ENCODE measurements at places on chromosomes 7 and 10.
A peak's percentile ranks its signal among the peaks of the same experiment; 100 is the strongest.

GRCh38 chr10:110617425-110618229, 26.5 kb upstream of the RBM20 start:
- no peak for DNase-seq

GRCh38 chr7:47792521-47793121, 155.6 kb downstream of the PKD1L1 start:
- no peak for DNase-seq

DNA sequence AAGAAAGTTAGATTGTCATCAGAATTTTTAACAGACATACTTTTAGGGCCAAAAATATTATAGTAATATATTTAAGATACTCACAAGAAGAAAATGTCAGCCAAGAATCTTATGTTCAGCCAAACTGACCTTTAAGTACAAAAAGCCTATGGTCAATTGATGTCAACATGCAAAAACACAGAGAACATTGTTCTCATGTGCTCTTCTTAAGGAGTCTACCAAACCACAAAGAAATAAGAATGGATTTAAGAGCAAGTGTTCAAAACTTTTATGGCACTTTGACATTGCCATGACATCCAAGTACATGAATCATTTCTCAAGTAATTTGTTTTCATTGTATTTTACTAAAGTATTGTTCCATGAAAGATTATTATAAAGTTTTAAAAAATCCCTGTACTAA, 180.4 kb downstream of the TMEM26 start:
- no peak for DNase-seq

DNA sequence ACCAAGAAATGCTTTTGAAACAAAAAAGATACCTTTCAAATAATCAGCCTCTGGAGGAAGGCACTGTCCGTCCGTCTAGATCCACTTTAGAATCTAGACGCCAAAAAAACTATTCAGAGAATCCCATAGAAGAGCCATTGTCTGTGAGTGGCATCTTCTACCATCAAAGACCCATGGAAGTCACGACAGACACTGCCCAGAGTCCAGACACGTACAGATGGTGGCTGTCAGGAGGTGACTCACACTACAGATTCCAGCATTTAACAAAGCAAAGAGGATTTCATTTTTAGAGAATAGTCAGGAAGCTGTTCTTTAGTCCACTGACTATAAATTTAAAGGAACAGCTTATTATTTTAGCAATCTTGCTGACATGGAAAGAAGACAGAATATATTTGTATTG, 11.7 kb downstream of the C1QL3 start:
- DNase-seq = no peak

DNA sequence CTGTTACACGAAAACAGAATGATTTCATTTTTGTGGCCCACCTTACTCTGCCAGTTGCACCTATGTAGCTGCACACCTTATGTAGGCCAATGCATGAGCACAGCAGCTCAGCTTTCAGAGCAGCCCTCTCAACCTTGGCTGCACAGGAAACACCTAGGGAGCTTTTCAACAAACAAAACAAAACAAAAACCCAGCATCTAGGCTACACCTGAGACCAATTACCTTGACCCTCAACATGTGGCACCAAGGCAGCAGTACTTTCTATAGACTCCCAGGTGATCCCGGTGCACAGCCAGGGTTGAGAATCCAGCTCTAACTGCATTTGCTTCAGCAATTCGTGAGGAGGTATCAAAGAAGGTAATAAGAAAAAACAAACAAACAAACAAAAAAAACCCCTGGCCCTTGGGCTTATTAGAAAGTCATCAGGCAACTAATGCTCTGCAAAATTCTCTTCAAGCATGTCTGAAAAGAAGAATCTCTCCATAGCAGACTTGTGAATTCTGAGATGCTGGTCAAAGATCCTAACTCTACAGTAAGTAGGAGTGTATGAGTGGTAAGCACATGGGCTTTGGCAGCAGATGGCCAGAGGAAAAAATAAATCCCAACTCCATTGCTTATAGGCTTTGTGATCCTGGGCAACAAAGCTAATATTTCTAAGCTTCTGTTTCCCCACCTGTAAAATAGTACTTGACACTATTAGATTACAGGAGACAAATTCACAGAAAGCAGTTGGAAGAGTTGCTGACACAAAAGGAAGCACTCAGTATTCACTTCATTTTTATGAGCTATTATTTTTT, 113.4 kb upstream of the NOBOX start:
- no peak for DNase-seq

GRCh38 chr10:35172574-35172973, 45.9 kb downstream of the CREM start:
- DNase-seq = no peak

- DNase-seq = no peak
Measured at GRCh38 chr7:82417898-82418297, 25.7 kb downstream of the CACNA2D1 start.

GRCh38 chr10:108691126-108691525, 1232.2 kb downstream of the XPNPEP1 start:
- DNase-seq = no peak

GRCh38 chr10:9957351-9957750, 1060.3 kb upstream of the CELF2 start:
- peak; percentile 56 for DNase-seq

GRCh38 chr7:16753102-16753931, at the start of gene TSPAN13:
Gene TSPAN13 (plus strand): TSS chr7:16753755. CDS start chr7:16753968, 213 bp downstream.
- DNase-seq = no peak

DNA sequence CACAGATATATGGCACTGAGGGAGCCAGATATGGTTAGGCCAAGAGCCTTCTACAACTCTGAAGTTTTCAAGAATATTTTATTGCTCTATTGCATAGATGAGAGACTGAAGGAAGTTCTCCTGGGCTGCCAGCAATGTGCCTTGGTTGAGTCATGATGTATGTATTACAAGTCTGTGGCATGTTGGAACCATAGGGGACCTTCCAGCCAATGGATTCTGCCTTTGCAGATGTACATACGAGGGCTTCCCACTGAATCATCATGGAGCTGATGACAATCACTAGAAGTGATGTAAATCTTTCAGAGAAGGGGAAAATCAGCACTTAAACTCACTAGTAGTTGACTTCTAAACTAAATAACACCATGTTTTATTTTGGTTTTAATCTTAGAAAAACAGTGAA, 419.5 kb downstream of the PHTF2 start:
- no peak for DNase-seq

- no peak for DNase-seq
Measured at GRCh38 chr7:157476654-157477549, 140.1 kb downstream of the DNAJB6 start.

DNA sequence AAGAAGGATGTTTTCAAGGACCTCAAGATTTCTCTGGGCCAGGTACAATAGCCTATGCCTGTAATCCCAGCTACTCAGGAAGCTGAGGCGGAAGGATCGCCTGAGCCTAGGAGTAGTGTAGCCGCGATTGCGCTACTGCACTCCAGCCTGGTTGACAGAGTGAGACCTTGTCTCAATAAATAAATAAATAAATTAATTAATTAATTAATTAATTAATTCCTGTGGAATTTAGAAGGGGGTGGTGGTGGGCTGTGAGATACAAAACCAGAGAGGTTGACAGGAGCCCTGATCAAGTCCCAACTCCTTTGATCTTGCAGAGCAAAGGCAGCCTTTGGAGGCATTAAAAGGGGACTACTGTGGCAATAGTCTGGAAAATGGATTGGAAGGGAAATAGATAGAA, 39.3 kb upstream of the NRF1 start:
- no peak for DNase-seq

DNA sequence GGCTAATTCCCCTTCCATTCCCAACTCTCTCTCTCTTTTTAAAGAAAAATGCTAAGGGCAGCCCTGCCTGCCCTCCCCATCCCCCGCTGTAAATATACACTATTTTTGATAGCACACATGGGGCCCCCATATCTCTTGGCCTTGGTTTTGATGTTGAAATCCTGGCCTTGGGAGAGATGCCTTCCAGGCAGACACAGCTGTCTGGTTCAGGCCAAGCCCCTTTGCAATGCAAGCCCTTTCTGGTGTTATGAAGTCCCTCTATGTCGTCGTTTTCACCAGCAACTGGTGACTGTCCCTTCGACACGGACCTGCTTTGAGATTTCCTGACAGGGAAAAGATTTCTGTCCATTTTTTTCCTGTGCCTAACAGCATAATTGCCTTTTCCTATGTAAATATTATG, 3.0 kb downstream of the ADRA2A start:
- DNase-seq = no peak

DNA sequence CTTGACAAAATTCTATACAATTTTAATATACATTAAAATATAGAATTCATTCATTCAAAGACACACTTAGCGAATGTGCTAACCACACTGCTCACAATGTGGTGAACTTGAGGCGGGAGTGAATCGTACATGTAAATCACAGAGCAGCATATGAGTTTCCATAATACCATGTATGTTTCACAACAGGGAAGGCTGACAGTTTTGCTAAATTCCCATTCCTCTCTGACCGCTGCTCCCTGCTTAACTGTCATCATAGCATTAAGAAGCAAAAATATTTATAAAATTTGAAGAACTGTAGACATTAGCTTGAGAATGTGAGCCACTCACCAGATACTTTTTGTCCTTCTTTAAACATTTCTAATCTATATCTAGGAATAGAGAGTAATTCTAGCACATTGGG, 763.3 kb downstream of the MAGI2 start:
- peak; percentile 16 for DNase-seq

DNA sequence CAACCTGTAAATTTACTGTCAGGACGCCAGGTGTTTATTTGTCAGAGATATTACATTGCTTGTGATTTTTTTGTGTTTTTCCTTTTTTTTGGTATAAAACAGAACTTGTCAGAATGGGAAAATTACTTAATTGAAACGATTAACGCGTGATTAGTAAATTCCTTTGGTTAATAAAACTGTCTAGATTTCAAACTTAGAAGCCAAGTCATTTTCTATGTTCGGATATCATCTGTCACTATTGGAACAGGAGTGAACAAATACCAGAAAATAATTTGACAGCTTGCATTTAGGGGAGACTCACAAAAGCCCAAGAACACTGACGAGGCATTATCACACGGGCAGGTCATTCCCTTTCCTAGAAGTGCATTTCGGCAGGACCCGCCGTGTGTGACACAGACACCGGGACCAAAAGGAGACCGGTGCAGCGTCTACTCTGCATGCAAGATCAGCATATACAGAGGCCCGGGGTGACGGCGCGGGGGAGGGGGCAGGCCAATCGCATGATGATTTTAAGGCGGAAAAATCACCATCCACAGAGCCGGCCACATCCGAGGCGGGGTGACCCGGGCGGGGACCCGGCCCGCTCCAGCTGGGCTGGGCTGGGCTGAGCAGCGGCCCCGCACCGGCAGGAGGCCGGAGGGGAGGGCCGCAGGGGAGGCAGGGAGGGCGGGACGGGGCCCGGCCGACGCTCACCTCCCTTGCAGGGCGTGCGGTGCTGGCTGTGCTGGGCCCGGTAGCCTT, 841 bp downstream of the GLUD1 start:
- no peak for DNase-seq

DNA sequence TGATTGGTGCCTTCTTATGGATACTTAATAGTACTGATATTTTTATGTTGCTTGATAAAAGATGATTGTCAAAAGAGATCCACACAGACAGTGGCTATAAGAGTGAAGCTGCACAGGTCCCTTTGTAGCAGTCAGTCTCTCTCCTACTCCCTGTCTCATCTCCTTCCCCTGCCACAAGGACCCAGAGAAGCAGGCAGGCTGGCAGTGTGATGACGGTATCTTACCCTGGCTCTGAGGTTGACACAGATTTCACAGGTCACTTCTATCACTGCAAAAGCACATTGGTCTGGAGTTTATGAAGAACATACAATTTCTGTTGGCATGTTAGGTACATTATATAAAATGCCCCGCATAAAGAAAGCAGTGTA, 64.4 kb upstream of the AHR start:
- no peak for DNase-seq

- DNase-seq = no peak
Measured at GRCh38 chr7:138603549-138604318, 97.4 kb downstream of the SVOPL start.

GRCh38 chr10:107898392-107898791, 733.9 kb upstream of the SORCS1 start:
- DNase-seq = no peak

- no peak for DNase-seq
Measured at GRCh38 chr7:2222516-2222915, 10.2 kb downstream of the MAD1L1 start.

GRCh38 chr7:94130716-94131115, 126.6 kb upstream of the BET1 start:
- no peak for DNase-seq

DNA sequence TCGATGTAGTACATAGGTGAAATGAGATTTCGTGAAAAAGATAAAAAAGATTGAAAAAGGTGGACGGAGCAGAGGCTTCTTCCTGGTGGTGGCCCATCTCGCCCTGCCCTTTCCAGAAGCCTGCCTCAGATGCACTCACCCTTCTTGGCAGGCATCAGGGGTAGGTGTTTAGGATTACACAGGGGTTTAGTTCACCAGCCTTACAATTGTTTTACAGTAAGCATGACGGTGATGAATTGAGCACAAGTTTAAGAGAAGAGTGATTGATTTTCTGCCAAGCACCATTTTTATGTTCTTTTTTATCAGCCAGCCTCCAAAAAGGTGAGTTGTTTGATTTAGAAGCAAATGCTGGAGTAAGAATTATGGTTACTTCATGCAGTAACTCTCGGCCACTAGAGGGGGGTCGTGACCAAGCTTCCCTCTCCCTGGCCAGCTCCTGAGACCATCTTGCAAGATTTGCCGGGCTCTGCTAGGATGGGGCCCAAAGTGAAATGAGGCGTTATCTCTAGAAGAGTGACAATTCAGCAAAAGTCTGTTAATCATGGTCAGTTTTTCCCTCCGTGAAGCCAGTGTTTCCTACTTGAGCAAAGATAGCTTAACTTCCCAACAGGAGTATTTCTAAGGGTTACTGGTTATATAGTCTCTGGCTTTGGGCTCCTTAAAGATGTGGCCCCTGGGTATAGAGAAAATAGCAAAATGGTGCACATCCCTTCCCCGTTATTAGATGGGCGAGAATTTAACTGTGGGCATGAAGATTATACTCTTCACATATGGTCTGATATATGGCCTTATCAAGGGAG, 228.8 kb downstream of the BMPER start:
- DNase-seq = peak; percentile 52

GRCh38 chr7:35024298-35024697, 13.0 kb downstream of the DPY19L1 start:
- DNase-seq = no peak

All from AG04450 (cell line).